Stimulated activated CD4-positive, alpha-beta T cell treated with anti-CD3 and anti-CD28 coated beads, TNF-alpha, amount 100 ng/mL, for 24 hours (primary cell): ENCODE measurements at places on chromosomes 13 and 19.

DNA sequence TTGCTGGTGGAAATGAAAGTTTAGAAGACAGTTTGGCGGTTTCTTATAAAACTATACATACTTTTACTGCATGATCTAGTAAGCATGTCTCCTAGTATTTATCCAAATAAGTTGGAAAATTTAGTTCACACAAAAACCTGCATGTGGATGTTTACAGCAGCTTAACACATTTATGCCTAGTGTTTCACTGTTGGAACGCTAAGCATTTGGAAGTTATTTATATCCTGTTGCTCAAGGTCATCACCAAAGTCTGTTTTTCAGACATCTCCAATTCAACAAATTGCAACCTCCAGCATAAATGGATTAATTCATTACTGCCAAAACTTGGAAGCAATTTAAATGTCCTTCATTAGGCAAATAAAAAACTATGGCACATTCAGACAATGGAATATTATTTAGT lies 461.8 kb downstream of the SUCLA2 start:
- DNase-seq = no peak

- DNase-seq = no peak
Observed at GRCh38 chr19:2138061-2138728, 13.2 kb downstream of the AP3D1 start.

DNA sequence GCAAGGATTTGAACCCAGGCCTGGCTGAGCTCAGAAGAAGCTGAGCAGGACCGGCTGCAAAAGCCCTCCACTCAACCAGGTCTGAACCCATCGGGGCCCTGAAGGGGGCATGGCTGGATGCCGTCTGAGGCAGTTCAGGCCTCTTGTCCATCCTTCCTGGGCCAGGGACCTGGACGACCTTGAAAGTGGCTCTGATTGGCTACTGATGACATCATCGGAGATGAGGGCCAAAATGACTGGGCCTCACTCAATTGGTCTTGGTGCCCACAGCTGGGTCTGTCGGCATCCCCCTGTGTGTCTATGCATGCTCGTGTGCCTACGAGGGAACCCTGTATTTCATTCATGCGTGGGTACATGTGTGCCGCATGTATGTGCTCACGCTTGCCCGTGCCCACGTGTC lies 71.8 kb downstream of the PTPRS start:
- no peak for DNase-seq

DNA sequence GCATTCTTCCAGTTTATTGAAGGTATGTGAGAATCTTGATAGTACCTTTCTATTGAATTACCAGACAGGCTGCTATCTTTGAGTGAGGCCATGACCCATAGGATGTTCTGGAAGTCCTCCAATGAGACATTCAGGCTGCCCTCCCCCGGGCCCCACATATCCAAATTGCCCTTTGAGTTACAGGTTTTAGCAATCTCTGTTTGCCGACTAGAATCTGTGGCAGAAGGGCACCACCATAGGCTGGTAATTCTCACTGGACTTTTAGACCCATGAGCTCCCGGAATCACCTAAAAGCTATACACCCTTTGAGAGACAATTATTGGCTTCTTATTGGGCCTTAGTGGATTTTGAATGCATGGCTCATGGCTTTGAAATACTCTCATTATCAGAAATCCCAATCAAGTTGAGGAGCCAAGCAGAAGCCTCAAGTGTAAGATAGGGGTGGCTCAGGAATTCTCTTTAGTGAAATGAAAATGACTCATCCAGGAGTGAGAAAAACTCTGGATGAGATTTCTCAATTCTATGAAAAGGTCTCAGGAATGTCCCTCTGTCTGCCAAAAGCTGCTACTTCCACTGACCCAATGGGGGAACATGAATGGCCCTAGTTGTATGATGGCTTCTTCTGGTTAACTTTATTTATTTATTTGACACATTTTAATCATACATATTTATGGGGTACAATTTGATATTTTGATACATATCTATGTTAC lies 172.1 kb upstream of the CSNK1A1L start:
- DNase-seq = no peak

DNA sequence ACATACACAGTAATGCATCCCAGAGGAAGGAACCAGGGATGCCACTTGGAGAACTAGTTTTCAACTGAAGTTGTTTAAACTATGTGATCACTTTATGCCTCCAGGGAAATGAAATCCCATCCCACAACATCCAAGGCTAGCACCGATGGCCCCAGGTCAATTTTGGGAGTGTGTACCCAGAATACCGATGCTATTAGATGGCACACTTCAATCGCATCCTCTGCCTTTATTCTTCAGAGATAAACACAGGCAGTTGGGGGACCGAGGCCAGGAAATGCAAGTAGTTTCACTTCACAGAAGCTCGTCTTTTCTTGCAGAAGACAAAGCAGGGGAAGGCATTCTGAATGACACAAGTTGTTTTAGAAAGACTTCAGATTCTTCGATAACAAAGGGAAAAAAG lies 13.8 kb downstream of the STK24 start:
- no peak for DNase-seq

DNA sequence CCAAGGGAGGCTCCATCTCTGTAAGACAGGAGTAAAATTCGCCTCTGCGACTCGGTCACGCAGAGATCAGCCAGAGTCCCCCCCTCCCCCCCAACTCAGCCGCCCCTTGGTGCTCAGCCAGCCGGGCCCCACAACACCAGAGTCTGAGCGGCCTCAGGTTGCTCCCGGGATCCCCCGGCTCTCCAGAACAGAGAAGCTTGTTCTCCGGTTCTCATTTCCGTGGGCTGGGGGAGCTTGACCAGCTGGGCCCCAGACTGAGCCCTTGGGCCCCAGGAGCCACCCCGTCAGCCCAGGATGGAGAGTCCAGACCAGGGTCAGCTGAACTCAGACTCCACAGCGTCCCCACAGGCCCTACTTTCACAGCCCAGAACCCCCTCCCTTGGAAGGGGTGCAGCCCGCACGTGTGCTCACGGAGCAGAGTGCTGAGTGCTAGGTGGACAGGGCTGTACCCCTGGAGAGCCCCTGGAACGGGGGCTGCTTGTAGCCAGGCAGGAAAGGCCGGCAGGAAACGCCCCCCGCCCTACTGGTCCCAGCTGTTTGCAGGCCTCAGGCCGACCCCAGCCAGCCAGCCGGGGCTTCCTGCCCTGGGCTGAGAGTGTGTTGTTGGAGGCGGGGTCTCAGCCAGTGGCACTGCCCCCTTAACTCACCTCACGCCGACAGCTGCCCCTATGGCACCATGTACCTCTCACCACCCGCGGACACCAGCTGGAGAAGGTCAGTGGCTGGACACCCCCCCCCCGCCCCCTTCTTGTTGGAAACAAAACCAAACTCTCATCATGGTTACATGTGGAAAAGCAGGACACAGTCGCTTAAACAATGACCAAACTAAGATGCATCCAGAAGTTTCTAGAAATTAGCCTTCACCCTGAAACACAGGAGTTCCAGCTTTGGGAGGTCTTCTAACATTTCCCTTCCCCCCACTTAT lies 44.4 kb downstream of the COMP start:
- DNase-seq = no peak

DNA sequence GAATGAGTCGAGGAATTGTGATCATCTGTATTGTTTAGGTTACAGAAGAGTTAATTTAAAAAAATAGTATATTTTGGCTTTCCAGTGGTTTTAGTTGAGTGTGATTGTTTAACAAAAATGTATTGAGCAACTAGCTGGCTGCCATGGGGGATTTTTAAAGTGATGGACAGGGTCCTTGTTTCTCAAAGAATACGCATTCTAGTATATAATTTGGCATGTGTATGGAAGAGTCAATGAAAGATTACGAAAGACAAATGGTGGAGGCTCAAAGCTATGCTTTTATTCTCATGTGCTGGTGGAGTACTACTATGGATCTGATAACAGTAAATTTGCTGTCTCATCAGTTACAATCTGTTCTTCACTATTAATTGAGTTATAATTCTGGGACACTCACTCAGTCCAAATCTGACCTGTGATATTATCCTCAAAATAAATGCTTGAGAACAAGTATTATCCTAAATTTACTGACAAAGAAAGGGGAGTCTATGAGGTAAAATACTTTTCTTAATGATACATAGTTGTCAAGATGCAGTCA lies 240.0 kb downstream of the GPC6 start:
- DNase-seq = no peak

- DNase-seq = no peak
Observed at GRCh38 chr13:91907398-91907797, 509.0 kb downstream of the GPC5 start.
